GM23248 (cell line): ENCODE measurements at places on chromosomes 7 and 10. TPM values are rescaled to one million over a fixed set of nuclear protein-coding genes. Genes with fewer than 3 reads are reported as not detected.

Gene IGF2BP3
- 13.7 and 18.2 TPM in 2 replicates for total RNA-seq

Gene MYL10
- not detected in 2 replicates for total RNA-seq

Gene FOXI2
- total RNA-seq: not detected in 2 replicates

Gene KAZALD1
- total RNA-seq: 42.6 and 62.6 TPM in 2 replicates

Gene CUL1
- 41.6 and 52.6 TPM in 2 replicates for total RNA-seq

Gene NPSR1
- not detected in 2 replicates for total RNA-seq

Gene CBX3
- total RNA-seq: 109 and 122 TPM in 2 replicates

Gene PRLHR
- total RNA-seq: not detected in 2 replicates

Gene ATAD1
- 43.9 and 66.8 TPM in 2 replicates for total RNA-seq

Gene BTBD16
- not detected in 2 replicates for total RNA-seq

Gene TAS2R4
- total RNA-seq: 0.32 and 0.51 TPM in 2 replicates

Gene NRP1
- total RNA-seq: 134 and 152 TPM in 2 replicates

Gene MNX1
- not detected in 2 replicates for total RNA-seq

Gene STAG3
- total RNA-seq: 0.97 TPM in 1 of 2 replicates, not detected in the other

Gene HABP2
- not detected in 2 replicates for total RNA-seq

Gene OR9A2
- total RNA-seq: not detected in 2 replicates

Gene NCF1
- total RNA-seq: not detected in 2 replicates

Gene ANKRD1
- total RNA-seq: 8.3 and 10.9 TPM in 2 replicates

Gene IQUB
- 0.13 TPM in 1 of 2 replicates, not detected in the other for total RNA-seq

Gene SPDYE16
- not detected in 2 replicates for total RNA-seq

Gene TMEM196
- total RNA-seq: not detected in 2 replicates

Gene PPP1R9A
- not detected in 2 replicates for total RNA-seq

Gene MRPL32
- 43.4 and 45.3 TPM in 2 replicates for total RNA-seq

Gene CCDC172
- total RNA-seq: not detected in 2 replicates

Gene ITPRID1
- total RNA-seq: not detected in 2 replicates

Gene GPR37
- total RNA-seq: not detected in 2 replicates

Gene VWDE
- total RNA-seq: not detected in 2 replicates

Gene CAPZA2
- total RNA-seq: 170 and 201 TPM in 2 replicates

Gene ADCY1
- 0.11 TPM in 1 of 2 replicates, not detected in the other for total RNA-seq

Gene POLR2J2
- total RNA-seq: 0.43 and 0.51 TPM in 2 replicates

Gene C7orf33
- total RNA-seq: not detected in 2 replicates

Gene MALRD1
- 0.13 TPM in 1 of 2 replicates, not detected in the other for total RNA-seq

Gene TRPV6
- not detected in 2 replicates for total RNA-seq

Gene ELMO1
- not detected in 2 replicates for total RNA-seq

Gene FAM131B
- 3.0 TPM in 2 replicates for total RNA-seq
